Caco-2 (cell line): ENCODE measurements at places on chromosomes 5 and 9.

DNA sequence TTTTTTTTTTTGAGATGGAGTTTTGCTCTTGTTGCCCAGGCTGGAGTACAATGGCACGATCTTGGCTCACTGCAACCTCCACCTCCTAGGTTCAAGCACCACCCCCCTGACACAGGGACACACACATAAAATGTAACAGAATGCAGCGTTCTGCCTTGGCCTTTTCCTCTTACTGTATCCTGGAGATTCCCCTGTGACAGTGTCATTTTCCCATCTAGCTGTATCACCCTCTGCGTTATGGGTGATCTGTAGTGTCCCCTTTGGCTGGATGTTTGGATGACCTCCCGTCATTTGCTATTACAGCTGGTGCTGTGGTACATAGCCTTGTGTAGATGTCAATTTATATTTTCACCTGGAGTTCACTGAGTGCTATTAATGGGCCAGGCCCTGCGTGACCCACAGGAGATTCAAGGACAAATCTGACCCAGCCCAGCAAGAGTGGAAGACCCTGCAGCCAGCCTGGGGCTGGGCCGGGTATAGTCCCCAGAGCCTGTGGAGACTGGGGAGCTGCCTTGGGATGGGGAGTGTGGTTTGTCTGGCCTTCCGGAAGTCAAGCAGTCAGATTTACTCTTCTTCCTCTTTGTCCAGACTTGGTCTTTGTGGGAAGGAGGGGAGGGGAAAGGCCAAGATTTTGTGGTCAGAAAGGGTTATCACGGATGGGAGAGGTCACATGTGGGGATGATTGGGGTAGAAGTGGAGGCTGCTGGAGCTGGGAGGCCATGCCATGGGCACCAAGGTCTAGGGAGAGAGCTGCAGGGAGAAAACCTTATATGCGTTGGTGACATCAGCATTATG, 43.6 kb downstream of the ERGIC1 start:
- no peak for DNase-seq

DNA sequence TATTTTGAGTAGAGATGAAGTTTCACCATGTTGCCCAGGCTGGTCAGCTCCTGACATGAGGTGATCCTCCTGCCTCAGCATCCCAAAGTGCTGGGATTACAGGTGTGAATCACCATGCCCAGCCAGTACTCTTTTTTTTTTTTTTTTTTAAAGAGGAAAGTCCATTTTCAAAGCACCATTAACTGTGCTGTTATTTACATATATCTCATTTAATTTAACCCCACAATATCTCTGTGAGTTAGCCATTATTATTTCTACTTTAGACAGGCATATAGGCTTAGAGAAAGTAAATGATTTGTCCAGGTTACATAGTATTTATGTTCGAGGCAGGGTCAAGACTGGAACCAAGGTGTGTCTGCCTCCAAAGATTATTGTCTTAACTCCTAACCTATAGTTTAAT, 50.7 kb downstream of the ATG10 start:
- no peak for DNase-seq

GRCh38 chr5:136457390-136458013, 92.2 kb upstream of the TRPC7 start:
- DNase-seq = no peak

GRCh38 chr5:86831128-86831527, 213.4 kb downstream of the COX7C start:
- no peak for DNase-seq

- DNase-seq = no peak
Observed at GRCh38 chr5:178221282-178221681, 11.3 kb downstream of the PHYKPL start.

DNA sequence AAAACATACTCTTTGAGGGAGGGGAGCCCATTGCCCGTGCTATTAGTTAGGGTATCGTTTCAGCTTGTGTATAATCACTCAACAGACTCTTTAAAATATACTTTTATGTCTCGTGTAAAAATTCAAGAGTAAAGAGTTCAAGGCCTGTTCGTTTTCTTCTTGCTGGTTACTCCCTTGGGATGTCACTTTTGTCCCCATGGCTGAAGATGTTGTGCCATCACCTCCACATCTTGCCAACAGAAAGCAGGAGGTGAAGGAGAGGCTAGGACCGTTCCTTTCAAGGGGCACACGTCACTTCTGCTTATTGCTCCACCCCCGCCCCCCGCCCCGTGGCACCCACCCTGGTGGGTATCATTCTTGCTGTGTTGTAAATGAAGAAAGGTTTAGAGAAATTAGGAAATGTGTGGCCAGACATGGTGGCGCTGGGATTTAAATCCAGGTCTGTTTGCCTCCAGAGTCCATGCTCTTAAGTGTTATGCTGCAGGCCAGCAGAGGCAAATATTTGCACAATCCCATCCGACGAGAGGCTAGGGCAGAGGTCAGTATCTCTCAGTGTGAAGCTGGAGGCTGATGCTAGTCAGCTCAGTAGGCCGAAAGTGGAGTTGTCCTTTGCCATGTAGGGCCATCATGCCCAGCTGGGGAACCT, 3.0 kb downstream of the MLANA start:
- no peak for DNase-seq

GRCh38 chr9:33288828-33289483, 1.4 kb upstream of the NFX1 start:
- DNase-seq = no peak

DNA sequence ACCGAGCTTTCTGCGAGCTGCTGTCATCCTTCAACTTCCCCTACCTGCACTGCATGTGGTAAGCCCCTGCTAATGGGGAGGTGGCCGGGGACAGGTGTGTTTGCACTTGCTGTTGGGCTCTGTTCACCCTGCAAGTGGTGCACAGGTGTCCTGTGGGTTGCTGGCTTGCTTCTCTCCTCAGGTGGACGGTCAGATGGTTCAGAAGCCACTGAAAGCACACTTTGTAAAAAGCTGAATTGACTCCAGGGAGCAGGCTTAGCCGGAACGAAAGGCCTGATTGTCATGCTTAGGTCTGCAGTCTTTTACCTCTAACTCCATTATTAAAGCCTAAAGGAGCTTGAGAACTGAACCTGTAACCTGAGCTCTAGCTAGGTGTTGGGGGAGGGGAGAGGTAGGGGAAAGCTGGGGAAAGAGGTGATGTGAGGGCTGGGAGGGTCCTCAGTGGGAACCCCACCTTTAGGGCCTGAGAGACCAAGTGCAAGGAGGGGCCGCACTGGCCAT, 37.6 kb downstream of the ACER2 start:
- no peak for DNase-seq

DNA sequence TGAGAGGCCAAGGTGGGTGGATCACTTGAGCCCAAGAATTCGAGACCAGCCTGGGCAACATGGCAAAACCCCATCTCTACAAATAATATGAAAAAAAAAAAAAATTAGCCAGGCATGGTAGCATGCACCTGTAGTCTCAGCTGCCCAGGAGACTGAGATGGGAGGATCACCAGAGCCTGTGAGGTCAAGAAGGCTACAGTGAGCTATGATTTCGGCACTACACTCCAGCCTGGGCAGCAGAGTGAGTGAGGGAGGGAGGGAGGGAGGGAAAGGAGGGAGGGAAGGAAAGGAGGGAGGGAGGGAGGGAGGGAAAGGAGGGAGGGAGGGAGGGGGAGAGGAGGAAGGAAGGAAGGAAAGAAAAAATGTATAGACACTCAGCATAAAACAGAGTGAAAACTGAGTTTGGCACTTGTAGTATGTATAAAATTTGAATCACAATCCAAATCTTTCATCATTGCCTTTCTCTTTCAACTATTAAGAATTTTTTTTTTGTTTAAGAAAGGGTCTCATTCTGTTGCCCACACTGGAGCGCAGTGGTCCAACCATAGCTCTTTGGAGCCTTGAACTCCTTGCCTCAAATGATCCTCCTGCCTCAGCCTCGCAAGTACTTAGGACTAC, 27.8 kb downstream of the SERINC5 start:
- DNase-seq = no peak

- no peak for DNase-seq
Observed at GRCh38 chr9:133443982-133444381, 15.8 kb upstream of the CACFD1 start.

DNA sequence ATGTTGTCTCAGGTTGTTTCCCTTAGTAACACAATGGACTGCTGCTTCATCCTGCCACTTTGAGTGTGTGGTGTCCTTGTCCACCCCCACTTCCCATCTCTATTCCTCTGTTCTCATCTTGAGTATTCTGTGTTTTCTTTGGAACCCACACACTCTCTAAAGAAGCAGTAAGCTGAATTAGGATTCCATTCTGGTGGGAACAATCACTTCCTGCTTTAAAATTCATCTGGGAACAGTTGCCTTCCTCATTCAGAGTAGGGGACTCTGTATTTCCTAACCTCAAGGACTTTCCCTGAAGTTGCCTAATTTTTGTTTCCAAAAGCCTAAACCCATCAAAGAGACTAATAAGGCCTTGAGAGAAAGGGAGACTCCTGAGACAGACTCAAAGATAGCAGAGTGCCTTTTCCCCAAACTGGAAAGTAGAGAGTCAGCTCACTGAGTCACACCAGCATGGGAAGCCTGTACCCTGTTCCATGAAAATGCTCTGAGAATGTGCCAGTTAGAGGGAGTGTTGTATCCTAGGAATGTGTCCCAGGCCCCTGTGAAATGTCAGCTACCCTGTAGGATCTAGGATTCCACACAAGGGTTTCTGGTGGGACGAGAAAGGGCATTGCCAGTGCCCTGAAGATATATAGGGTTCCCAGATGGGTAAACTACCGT, 63.6 kb downstream of the CCDC192 start:
- DNase-seq = no peak

DNA sequence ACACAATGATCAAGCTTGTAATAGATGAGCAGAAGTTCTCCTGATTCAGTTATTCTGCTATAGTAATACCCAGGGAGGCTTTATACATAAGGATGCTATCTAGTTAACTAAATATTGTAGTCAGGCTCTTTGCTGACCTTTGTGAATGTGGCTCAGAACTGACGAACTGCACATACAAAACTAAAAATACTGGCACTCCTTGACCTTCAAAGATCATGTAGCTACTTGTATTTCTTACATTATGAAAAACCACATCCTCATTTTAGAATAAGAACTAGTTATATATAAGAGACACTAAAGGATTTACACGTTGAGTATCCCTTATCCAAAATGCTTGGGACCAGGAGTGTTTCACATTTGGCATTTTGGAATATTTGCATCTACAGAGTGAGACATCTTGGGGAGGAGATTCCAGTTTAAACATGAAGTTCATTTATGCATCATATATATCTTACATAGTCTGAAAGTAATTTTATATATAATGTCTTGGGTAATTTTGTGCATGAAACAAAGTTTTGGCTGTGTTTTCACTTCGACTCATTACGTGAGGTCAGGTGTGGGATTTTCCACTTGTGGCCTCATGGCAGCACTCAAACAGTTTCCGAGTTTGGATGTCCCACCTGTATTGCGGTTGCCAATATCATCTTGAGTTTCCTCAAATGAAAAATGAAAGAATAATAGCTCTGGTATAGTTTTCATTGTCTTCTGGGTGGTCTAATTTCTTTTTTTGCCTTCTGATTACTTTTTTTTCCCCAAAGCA, 58.4 kb upstream of the FBXL7 start:
- DNase-seq = no peak

DNA sequence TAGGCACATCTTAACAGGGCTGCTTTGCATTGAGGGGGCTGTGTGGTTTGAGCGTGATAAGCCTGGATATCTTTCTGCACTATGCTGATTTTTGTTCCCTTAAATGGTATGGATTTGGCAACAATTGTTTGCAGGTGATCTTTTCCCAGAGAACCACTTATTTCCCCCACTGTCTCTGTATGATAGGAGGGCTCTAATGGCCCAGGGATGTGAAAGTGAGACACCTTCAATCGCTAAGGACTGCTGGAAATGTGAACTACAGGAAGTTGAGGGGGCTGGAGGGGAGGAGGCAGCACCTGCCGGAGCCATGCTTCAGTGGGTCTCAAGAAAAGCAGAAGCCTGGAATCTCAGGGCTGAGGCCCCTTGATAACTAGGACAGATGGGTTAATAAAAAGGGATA, 29.4 kb downstream of the SYK start:
- DNase-seq = no peak

- DNase-seq = no peak
Observed at GRCh38 chr5:166320920-166321480, 1970.4 kb upstream of the WWC1 start.

- peak; percentile 58 for DNase-seq
Observed at GRCh38 chr5:181217803-181218062, 5.3 kb upstream of the TRIM41 start.

GRCh38 chr9:129714511-129715061, 38.3 kb downstream of the PTGES start:
- no peak for DNase-seq

DNA sequence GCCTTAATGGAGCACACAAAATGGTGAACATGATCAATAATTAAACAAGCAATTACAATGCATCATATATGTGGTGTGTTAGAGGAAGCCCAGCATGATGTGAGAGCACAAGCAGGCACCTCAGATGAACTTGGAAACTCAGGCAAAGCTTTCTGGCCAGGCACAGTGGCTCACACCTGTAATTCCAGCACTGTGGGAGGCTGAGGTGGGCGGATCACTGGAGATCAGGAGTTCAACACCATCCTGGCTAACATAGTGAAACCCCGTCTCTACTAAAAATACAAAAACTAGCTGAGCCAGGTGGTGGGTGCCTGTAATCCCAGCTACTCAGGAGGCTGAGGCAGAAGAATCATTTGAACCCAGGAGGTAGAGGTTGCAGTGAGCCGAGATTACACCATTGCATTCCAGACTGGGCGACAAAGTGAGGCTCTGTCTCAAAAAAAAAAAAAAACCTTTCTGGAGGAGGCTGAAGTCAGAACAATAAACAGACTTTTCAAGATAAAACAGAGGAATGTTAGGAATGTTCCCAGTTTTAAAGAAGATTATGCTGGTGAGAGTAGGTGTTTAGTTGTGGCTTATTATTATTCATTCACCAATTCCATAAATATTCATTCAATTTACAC, 159.4 kb downstream of the CEMIP2 start:
- DNase-seq = peak; percentile 1
